ENCODE measurements at places on chromosomes 5 and 9. TPM values are rescaled to one million over a fixed set of nuclear protein-coding genes. Genes with fewer than 3 reads are reported as not detected.
A peak's percentile ranks its signal among the peaks of the same experiment; 100 is the strongest.

DNA sequence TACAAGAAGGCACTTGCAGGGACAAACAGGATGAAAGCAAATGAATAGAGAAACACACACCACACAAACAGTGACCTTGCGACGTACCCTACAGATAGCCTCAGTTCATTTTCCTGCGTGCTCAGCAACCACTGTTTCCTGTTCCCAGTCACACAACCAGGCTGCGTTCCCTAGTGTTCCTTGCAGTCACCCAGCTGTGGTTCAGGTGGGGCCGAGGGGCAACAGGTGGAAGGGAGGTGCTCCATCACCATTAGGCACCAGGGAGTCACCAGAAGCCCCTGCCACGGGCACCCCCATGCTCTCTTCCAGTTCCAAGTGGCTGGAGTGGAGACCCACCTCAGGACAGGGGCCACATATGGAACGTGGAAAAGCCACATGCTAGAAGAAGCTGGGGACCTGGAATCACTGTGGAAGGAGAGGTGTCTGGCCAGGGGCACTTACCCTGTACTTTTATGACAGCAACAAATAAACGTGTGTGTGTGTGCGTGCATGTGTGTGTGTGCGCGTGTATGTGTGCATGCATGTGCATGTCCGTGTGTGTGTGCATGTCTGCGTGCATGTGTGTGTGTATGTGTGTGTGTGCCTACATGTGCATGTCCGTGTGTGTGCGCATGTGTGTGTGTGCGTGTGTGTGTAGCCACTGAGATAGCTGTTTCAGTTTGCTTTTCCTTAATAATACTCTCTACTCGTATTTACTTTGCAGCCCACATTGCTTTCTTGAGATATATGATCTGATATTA lies 18.8 kb upstream of the FCN2 start:
- DNase-seq: no peak

GRCh38 chr5:10145923-10146401 lies 103.7 kb downstream of the ATPSCKMT start:
- DNase-seq: no peak

DNA sequence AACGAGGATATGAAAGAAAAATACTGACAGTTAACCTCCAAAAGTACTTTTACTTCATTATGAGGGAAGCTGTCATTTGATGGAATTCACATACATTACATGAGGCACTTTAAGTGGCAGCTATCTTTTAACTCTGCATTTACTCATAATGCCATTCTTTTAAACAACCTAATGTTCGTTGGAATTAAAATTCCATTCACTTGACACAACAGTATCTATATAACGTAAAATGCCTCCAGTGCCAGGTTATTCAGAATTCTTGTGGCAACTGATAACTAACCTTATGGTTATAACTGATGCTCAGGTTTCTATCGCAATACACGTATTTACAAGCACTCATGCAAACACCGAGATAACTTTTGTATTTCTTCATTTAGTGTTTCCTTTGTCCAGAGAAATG lies 376.9 kb upstream of the GRAMD2B start:
- DNase-seq: no peak

DNA sequence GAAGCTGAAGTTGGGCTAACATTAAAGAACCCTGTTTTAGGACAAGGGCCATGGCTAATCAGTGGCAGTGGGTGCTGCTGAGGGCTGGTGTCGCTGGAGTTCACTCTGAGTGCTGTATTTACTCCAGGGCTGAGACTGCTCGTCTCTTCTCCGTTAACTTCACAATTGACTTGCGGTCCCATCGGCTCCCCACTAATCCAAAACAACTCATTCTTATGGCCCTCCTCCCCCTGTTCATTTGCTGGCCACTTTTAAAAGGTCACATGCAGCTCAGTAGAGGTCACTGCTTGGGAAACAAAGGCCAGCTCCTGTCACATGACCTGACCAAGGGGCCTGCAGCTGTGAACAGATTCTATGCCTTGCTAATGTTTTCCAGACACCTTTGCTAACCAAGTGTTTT lies 38.4 kb downstream of the PTCH1 start:
- no peak for DNase-seq

PCDHGA6 gene
- total RNA-seq: 7.2 TPM

ELL2 gene
- total RNA-seq: 37.2 TPM

ANKRD20A1 gene
- 4.2 TPM for total RNA-seq

- no peak for DNase-seq
Observed at GRCh38 chr5:63097286-63097685, 518.7 kb downstream of the LRRC70 start.

DNA sequence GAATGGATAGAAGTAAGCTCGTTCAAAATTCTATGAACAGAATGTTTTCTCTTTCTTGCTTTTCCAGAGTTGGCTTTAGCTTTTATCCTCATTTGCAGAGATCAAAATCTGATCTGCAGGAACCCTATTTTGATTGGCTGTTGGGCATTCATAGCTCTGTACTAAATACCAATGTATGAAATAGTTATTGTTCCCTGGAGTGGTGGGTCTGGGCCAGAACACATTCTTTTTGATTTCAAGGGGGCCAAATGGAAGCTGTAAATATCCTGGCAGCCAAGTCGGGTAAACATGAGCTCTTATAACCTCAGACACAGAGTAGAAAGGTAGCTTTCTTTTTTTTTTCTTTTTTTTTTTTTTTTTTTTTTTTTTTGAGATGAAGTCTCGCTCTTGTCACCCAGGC lies 241.5 kb downstream of the PDZD2 start:
- DNase-seq: no peak

GRCh38 chr5:107376546-107377276 lies 294.0 kb downstream of the EFNA5 start:
- no peak for DNase-seq

DNA sequence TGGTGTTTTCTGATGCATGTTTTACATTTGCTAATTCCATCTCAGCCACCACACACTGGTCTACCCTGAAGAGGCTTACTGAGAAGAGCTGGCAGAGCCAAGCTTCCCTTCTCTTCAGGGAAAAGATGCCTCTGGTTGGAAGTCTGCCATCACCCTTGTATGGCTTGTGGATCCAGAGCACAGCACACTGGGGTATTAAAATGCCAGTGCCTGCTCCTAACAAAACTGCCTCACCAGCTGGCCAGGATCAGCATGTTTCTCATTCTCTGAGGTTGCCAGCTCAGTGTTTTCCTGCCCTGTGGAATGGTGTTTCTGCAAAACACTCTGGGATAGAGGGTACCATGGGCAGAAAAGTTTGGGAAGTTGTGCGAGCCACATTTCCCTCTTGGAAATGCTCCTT lies 31.6 kb upstream of the ZNF618 start:
- no peak for DNase-seq

ECSCR gene
- total RNA-seq: 34.9 TPM

DNA sequence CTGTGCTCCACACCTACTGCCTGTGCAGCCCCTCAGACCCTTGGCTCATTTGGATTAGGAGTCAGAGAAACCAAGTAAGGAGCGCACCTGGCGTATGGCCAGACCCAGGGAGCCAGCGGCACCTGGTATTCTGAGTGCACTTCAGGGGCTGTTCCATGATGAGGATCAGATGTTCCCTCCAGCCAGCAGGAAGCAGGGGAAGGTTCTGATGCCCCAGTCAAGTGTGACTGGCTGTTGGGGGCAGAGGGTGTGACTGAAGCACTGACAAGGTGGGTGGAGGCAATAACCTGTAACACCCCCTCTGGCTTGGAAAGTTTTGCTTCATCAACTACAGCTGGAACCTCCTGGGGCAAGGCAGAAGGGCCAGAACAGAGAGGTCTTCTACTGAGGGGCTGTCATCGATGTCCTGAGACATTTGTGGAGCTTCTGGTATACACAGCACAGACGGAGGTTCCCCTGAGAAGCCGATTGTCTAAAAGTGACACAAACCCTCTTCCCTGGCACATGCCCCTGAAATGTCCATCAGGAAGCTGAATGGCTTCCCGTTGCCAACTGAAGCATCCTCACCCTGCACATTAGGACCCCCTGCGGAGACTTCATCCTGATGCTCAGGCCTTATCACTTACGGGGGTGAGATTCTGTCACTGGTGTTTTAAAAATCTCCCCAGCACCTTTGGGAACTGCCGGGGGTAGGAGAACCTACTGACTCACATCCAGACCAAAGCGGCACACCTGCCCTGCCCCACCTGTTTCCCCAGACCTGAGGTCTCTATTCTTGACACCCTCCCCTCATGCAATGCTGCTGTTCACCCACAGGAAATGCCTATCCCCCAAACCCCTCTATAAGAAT lies 21.1 kb downstream of the TRAF1 start:
- DNase-seq: no peak

DNA sequence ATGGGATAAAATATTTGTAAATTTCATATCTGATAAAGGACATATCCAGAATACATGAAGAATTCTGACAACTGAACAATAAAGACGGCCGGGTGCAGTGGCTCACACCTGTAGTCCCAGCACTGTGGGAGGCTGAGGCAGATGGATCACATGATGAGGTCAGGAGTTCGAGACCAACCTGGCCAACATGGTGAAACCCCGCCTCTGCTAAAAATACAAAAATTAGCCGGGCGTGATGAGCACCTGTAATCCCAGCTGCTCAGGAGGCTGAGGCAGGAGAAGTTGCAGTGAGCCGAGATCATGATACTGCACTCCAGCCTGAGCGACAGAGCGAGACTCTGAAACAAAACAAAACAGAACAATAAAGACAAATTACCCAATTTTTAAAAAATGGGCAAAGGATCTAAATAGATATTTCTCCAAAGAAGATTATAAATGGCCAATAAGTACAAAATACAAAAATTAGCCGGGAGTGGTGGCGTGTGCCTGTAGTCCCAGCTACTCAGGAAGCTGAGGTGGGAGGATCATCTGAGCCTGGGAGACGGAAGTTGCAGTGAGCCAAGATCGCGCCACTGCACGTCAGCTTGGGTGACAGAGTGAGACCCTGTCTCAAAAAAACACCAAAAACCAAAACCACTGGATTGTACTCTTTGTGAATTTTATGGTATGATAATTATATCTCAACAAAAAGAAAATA lies 9.6 kb upstream of the NSD1 start:
- DNase-seq: peak; percentile 25

- no peak for DNase-seq
Observed at GRCh38 chr9:37509536-37509935, 23.8 kb downstream of the POLR1E start.

DNA sequence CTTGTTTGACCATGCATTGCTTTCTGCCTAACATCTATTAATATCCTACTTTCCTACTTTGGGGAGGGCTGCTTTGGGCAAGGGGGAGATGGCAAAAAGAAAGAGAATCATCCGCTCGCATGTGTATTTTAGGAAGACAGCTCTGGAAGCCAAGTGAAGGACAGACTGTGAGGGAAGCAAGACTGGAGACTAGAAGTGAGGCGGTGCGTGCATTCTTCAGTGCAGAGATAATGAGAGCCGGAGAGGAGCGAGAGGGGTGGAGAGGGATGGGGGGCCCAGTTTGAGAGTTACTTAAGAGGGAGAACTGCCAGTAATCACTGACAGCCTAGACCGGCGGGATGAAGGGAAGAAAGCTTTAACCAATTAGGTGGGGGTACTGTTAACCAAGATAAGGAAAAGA lies 151.7 kb upstream of the RAPGEF1 start:
- DNase-seq: no peak

DNA sequence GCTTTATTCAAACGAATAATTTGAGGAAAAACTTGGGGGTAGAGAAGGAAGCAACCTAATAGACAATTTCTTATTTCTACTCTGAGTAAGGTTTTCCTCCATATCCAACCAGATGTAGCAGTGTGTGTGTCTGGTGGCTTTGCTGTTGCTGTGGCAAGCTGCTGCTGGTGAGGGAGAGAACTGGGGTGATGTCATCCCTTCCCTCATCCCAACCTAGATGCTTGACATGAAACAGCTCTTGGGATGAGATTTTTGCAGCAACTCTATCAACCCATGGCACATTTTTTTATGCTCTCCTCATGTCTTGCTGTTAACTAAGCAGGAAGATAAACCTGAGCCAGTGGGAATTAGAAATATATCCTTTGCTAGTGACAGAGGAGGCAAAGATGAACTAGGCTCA lies 135.8 kb downstream of the PCSK1 start:
- no peak for DNase-seq

C5orf34 gene
- total RNA-seq: 2.3 TPM

CDC20B gene
- not detected for total RNA-seq

DNA sequence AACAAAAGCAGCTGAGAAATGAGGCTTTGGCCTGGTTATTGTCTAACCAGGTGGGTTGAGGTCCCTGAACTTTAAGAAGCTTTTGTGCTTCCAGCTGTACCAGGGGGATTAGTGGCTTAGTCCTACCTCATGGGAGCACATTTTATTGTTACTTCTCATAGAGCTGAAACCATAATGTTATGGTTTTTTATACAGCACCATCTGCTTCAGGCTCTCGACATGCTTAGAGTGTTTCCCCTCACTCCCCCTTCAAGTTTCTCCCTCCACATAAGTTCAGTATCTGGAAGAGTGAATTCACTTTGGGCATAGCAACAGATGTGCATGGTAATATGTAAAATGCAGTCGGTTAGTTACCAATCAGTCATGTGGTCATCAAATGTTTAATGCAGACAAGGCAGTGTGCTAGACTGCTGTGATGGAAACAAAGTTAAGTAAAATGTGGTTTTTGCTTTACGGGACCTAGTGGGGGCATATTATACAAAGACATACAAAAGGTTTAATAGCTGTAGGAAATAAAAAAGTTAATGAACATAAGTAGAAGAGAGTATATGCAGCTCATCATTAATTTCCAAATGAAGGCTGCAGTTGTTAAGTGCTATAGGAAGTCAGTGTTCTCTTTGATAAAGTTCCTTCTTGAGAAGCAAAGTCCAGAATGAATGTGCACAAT lies 95.9 kb upstream of the SPRY4 start:
- no peak for DNase-seq
